Activated CD4-positive, alpha-beta T cell treated with anti-CD3 and anti-CD28 coated beads, Interleukin-2, amount 50 U/mL, for 24 hours (primary cell): ENCODE measurements at places on chromosomes 3 and 15.

GRCh38 chr3:187130346-187131066, 8.8 kb downstream of the RPL39L start:
- peak; percentile 54 for DNase-seq

- DNase-seq, result no peak
Measured at GRCh38 chr15:31049682-31050615, 51.6 kb downstream of the TRPM1 start.

- no peak for DNase-seq
Measured at GRCh38 chr3:2771193-2771592, 339.0 kb downstream of the IL5RA start.

- no peak for DNase-seq
Measured at GRCh38 chr3:73540969-73541740, 83.6 kb downstream of the PDZRN3 start.

GRCh38 chr3:179000144-179000543, 71.5 kb downstream of the ZMAT3 start:
- DNase-seq, result no peak

- no peak for DNase-seq
Measured at GRCh38 chr3:42763021-42763420, 10.0 kb downstream of the CCDC13 start.

GRCh38 chr3:187741403-187742350, 3.6 kb downstream of the BCL6 start:
- peak; percentile 50 for DNase-seq

DNA sequence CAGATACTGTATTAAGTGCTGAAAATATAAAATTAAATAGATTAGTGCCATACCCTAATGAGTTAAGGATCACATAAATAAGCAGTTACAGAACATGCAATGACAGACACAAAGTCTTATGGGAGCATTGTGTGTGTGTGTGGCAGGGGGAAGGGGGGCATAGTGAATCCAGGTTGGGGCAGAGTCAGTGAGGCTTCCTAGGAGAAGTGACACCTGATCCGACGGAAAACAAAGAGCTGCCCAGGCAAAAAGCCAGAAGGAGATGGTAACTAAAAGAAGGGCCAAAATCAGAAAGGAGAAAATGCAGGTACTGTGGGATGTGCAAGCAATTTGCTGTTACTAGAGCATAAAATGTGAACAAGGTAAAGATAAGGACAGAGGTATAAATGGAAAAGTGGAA, 80.1 kb upstream of the CHRM5 start:
- no peak for DNase-seq

GRCh38 chr3:94539937-94540336, 477.1 kb downstream of the NSUN3 start:
- DNase-seq, result no peak

DNA sequence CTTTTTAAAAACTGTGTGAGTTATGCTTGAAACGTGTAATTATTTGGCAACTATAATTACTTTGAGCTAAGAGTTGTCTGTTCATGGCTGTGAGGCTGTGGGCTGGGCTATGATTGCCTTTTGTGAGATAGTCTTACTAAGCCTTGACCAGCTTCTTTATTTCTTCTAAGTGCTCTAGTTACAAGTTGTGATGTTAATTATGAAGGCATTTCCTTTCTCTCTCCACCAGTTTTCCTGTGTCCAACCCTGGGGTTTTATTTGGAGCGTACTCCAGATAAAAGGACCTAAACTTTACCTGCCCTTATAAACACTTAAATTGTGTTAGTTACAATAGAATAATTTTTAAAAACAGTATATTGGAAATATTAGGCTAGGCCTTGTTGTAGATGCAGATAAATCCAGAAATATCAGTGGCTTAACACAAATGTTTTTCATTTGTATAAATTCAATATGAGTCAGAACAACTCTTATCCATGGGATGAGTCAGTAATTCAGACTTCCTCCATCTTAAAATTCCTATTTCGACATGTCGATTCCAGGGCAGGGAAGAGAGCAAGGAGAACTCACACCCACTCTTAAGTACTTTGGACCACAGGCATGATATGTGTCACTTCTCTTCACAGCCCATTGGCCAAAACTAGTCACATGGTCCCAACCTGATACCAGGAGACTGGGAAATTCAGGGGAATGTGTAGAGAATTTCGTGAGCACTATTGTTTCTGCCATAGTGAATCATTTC, 17.0 kb downstream of the TMEM62 start:
- DNase-seq, result no peak

GRCh38 chr15:43469867-43470266, 23.1 kb downstream of the TP53BP1 start:
- DNase-seq, result no peak

GRCh38 chr15:55784286-55784685, 41.3 kb upstream of the PRTG start:
- no peak for DNase-seq

DNA sequence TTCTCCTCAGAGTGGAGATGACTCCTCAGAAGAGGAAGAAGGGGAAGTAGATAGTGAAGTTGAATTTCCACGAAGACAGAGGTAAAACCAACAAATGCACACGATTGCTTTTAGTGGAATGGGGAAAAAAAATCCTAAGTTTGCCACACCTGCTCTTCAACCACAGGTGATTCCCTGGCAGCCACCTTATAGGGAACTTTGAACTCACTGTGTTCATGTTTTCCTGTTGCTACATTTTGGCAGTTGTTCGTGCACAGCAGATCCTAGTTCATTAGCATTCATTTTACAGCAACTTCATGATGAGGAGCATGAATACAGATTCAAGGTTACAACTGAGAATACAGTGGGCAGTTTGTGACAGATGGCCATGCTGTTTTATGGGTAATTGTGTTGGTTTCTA, 21.5 kb downstream of the TMEM41A start:
- no peak for DNase-seq

- DNase-seq, result no peak
Measured at GRCh38 chr3:59107856-59108815, 58.3 kb upstream of the CFAP20DC start.

DNA sequence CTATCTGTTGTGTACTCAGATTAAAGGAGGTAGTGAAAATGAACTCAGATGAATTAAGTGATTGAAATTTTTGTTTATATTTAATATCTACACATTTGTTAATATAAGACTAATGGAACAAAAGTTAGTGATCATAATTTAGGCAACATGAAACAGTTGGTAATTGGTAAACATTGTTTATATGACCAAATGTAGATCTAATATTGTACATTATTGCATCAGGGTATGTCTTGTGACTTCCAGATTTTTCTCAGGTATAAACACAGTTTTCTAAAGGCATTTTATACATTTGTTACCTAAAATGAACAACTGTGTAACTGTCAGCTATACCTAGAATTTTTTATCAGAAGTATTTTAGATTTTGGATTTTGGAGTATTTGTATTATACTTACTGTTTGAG, 14.8 kb downstream of the GMPS start:
- no peak for DNase-seq

GRCh38 chr3:187063286-187064121, 75.8 kb downstream of the RPL39L start:
- no peak for DNase-seq

DNA sequence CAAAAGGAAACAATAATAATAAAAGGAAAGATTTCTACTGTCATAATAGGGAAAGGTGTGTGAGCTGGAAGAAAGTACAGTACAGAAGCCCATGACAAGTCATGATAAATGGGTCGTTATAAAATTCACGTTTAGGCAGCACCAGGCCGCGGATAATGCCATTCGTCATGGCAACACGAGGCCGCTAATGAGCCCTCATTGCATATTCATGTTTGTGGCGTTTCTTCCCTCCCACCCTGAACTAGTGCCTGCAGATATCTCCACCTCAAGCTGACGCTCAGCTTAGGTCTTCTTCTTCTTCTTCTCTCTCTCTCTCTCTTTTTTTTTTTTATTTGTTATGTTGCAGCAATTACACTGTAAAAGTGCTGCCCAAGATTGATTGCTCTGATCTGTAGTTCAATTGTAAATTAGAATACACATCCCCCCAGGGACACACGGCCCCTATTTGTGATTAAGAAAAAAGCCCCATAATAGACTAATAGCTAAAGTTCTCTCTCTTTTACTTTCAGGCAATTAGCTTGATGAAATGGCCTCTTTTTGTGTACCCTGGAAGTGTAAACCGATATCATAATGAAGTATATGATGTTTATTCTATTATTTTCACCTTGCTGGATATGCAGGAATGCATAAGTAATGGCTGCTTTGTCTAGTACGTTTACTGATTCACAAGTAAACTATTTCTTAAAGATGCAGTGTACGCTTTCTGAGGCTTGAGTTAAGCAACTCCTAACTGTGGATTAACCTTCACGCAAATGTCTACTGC, 61.9 kb upstream of the NR2F2 start:
- no peak for DNase-seq

- no peak for DNase-seq
Measured at GRCh38 chr3:96756516-96756915, 57.9 kb upstream of the EPHA6 start.

DNA sequence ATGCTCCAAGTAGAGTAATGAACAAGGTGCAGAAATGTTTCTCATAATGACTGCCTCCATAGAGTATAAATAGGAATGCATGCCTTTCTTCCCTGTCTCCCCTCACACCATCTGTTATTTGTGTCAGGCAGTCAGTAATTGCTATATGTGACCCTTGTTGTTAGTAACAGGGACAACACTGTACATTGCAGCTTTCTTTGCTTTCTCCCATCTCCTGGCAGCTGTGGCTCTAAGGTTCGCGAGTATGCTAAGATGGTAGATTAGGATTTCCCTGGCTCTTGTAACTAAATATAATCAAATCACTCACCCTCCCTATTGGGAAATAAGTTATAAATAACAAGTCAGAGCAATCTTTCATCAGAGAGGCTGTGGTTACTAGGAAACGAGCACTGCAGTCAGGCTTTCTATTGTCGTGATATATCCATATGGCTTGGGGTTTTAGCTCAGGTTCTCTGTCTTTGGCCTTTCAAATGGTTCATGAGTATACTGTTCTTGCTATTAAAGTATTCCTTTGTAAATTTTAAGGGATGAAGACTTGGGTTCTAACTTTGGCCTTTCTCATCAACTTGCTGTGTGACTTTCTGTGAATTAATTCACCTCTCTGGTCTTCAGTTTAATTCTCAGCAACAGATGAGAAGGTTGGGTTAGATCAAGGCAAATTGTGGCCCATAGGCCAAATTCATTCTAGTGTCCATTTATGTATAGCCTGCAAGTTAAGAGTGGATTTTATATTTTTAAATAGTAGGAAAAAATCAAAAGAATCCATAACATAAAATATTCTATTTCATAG, 8.1 kb upstream of the MINDY4B start:
- DNase-seq, result no peak

DNA sequence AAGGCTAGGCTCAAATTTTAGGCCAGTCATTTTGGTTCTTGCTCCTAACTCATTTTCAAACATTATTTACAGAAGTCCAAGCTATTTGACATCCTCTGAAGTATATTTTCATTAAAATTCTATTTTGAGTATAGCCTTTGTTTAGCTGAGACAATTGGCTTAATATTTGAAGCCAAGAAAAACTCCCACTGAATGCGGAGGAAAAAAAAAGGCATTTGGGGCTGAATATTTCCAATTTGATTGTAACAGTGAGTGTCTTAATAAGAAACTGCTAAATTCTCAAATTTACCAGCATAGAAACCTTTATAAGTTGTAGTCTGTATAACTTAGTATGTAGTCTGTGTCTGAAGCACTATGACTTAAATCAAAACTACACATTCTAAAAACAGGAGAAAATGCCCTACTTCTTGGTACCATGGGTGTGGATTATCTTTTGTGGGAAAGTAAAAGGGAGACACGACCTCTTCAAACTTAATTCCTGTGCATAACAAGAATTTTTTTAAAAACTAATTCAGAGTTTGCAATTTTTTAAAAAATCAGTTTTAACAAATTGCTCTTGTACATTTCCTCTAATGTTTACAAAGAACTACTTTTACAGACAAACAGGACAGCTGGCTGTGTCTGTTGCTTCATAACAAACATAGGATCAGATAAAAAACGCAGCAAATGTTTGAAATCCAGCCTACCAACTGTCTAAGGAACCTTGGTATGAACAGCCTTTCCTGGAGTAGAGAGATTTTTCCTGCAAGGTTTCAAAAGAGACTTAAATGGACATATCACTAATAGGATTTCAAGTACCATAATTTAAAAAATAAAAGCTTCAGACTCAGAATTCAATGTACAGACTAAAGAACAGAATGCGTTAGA, 52.7 kb upstream of the LMOD3 start:
- DNase-seq, result no peak

- no peak for DNase-seq
Measured at GRCh38 chr15:52963865-52964264, 173.7 kb upstream of the ONECUT1 start.

GRCh38 chr3:184426691-184427141, 46.9 kb downstream of the CHRD start:
- DNase-seq, result no peak

DNA sequence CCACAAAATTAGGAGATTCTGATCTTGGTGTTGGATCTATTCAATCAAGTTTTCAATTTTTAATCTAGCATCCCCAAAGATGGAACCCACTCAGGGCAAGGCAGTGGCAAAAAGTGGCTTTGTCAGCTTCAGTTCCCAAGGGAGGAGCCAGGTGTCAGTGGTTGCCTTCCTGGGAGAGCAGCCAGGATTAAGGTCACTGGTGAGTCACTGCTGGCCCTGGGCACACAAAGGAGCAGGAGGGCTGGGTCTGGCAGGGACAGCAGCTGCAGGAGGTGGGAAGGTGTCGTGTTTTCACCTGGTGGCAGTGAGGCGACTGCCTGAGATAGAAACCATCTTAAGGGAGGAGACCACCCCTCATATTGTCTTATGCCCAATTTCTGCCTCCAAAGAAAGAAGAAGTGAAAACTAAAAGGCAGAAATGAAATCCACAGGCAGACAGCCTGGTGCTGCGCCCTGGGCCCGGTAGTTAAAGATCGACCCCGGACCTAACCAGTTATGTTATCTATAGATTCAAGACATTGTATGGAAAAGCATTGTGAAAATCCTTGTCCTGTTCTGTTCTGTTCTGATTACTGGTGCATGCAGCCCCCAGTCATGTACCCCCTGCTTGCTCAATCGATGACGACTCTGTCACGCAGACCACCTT, 5.9 kb upstream of the KLHL25 start:
- DNase-seq, result no peak

DNA sequence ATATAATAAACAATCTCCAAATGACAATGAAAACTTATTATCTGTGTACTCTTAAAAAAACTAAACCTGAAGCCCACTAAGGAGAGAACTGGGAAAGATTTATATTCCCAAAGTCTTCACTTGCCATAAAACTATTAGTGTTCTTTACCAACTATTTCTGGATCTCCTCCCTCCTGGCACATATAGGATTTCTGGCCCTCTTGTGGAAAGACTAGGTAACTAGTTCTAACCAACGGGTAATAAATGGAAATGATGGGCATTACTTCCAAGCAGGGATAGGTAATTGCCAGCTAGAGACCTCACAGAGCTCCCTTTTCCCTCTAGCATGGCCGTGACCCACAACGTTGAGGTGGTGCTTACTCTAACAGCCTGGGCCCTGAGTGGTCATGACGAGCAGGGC, 110.1 kb downstream of the DNAH12 start:
- DNase-seq, result no peak
